GM12892 (cell line): ENCODE measurements at places on chromosomes 12 and 14.

GRCh38 chr12:31727192-31727591 is 1.6 kb downstream of the AMN1 start:
- no peak for DNase-seq

- no peak for DNase-seq
Observed at GRCh38 chr12:89481213-89481914, 43.2 kb downstream of the GALNT4 start.

DNA sequence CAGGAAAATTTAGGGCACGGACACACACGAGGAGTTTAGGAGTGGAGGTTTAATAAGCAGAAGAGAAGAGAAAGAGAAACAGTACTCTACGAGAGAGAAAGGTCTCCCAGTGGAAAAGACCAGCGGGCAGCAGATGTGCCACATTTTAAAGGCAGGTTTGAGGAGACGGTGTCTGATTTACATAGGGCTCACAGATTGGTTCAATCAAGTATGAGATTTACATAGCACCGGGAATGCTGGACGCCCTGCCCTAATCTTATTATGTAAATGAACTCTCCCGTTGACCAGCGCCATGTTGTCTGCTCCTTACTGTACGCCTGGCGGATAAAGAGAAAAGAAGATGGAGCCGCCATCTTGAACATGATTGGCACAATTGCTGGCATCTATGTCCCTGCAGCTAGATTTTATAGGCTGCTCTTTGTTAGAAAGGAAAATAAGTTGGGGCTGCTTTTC is 17.9 kb downstream of the NFKBIA start:
- no peak for DNase-seq

DNA sequence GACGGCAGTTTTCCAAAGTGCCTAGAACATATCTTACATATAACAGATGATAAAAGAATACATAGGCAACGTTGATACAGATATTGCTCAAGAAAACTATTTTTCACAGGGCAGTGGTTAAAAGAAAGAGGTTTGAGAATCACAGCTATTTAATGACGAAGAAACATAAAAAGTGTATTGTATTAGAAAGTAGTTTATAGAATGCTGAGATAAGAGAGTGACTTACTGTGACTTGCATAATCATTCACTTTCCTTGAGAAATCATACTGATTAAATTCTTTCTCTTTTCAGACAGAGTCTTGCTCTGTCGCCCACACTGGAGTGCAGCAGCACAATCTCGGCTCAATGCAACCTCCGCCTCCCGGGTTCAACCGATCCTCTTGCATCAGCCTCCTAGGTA is 57.7 kb downstream of the PPP1R12A start:
- no peak for DNase-seq

- DNase-seq: no peak
Observed at GRCh38 chr14:21236948-21237797, 32.1 kb downstream of the HNRNPC start.

GRCh38 chr14:72758993-72759392 is 134.9 kb downstream of the DPF3 start:
- DNase-seq: no peak

- DNase-seq: no peak
Observed at GRCh38 chr12:22034709-22035506, 11.1 kb upstream of the CMAS start.

DNA sequence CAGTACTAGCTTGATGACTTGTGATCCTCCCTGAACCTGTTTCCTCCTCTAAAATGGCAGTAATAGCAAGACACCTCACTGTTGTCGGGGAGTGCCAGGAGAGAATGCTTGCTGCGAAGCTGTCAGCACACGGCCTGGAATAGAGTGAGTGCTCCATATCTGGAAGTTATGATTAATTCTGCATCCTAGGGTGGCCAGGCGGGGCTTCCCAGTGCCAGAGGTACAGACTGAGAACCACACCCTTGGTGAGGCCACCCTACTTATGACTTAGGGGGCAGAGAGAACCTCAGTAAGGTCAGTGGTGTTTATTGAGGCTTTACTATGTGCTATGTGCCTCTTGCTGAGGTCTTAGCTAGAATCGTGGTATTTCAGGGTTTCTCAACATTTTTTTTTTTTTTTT is 20.1 kb downstream of the MORN3 start:
- DNase-seq: no peak

DNA sequence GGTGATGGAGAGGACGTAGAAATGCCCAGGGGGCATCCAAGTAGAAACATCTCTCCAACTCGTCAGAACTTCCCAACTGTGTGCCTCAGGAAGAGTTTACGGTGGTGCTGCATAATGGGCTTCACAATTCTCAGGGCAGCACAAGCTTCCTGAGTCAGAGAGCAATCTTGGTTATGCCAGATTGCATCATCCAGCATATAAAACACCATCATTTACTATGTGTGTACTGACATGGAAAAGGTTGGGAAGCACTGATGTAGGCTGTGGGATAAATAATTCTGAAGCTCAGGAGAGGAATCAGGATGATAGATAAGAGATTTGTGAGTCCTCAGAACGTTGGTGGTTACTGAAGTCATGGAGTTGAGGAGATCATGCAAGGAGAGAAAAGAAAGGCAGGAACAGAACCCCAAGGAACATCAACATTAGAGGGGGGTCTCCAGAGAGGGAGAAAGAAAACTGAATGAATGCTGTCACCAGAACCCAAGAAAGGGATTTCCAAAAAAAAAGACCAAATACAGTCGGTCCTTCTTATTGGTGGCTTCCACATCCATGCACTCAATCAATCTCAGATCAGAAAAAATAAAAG is 4.7 kb upstream of the NCKAP5L start:
- DNase-seq: no peak

DNA sequence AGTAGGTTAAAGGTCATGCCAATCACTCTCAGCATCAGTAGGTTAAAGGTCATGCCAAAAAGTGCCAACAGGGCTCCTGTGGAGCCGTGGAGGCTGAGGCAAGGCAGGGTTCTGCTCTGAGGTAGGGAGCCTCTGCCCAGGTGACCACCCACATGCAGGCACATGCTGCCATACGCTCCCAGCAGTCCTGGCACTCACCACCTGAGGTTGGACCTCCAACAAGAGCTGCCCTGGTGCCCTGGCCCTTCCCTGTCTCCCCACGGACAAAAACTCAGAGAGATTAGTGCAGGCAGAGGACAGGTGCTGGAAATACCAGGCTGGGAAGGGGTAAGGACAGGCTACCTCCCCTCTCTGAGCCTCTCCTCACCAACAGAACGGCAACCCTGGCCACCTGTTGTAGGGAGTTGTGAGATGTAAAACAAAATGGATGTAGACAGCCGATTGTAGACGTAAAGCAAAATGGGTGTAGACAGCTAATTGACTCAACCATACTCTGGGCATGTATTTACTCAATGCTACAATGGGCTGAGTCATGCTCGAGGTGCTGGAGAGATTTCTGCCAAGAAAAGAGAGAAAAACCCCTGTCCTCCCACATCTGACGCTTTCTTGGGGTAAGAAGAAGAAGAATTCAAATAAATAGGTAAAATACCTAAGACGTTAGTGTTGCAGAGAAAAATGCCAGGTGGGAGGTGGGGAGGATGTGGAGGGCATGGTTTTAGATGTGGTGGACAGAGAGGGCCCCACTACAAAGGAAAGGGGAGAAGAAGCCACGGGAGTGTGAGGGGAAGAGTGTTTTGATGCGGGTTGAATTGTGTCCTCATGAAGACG is 32.4 kb downstream of the LTBP2 start:
- DNase-seq: no peak

DNA sequence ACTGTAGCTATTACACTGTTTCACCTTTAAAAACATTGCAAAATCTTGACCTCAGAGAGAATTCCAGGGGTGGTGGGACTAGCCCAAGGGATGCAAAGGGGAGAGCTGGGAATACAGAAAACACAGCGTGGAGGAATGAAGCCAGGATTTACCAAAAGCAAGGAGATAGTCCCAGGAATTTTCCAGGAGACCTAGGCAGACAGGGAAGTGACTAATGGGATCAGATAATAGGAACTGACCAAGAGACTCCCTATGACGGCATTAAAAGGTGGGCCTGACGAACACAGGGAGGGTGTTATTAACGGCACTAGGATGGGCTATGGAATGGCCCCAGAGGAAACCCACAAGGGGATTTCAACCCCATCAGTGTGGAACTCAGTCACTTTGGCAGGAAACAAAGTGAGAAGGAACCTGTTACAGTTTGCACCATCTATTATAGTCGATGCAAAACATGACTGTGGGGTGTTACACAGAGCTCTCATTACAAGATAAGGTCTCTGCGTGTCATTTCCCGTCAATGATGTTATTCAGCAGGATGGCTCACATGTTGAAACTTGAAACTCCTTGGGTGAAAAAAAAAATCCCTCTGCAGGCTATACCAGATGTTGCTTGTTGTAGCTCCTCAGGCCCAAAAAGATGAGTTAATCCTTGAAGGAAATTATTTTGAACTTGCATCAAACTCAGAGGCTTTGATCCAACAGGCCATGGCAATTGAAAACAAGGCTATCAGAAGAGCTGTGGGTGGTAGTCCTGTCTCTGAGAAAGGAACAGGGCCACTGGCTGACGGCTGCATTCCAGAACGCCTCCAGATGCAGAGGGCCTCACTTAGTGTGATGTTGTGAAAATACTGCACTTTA is 58.7 kb downstream of the DRAM1 start:
- no peak for DNase-seq

DNA sequence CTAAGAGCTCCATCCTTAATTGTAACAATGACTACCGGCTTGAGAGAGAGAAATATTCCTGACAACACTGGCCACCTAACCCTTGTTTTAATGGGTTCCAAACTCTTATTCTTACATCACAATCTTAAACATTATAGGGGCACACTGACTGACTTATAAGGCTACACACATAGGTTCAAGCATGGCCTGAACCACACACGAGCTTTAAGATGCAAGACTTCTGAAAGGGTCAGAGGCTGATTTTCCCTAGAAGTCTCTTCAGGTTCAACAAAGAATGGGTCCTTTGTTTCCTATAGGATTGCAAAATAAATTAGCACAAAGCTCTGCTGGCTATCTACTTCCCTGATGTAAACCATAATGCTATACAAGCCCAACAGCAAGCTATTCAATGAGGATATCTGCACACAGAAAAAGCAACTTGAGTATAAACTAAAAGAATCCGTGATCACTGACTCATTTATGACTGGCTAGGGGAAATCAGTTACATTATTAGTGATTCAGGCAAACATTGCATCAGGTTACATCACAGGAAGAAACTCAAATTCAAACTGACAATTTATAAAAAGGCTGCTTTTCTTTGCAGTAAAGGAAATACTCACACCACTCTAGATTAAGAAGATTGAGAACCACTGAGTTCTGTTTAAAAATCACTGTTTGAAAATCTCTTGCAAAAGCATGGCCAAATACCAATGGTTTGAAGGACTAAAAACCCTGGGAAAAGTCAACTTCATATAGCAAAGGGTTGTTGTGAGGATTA is 8.5 kb downstream of the BTG1 start:
- no peak for DNase-seq

GRCh38 chr14:80136358-80136757 is 74.9 kb downstream of the DIO2 start:
- no peak for DNase-seq

DNA sequence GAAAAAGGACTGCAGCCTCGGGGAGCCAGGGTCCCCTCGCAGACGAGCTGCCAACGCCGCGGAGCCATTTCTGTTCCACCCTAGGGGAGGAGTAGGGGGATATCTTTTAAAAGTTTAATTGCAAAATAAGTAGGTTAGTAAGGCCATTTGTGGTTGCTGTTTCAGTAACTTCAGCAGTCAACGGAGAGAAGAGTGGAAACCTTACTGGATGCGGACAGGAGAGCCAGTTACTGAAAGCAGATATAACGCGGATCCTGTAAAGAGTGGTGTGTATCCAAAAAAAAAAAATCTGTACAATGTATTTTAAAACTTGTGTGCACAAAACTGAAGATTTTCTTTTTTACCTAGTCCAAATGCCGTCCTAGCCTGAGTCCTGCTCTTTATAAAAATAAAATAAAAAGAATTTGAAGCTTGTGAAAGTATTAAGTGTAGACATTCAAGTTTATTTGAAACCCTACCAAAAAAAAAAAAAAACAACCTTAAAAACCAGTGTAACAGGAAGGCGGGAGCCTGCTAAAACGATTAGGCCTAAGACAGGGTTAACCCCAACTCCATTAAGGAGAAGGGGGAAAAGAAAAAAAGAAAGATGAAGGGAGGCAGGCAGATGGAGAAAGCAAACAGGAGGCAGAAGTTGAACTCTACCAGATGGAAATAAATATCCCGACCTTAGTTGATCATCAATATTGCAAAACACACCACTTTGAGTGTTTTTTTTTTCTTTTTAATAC is 1.0 kb upstream of the BTG1 start:
- DNase-seq: no peak

- peak; percentile 38 for DNase-seq
Observed at GRCh38 chr14:66070542-66071319, 415.4 kb upstream of the CCDC196 start.

DNA sequence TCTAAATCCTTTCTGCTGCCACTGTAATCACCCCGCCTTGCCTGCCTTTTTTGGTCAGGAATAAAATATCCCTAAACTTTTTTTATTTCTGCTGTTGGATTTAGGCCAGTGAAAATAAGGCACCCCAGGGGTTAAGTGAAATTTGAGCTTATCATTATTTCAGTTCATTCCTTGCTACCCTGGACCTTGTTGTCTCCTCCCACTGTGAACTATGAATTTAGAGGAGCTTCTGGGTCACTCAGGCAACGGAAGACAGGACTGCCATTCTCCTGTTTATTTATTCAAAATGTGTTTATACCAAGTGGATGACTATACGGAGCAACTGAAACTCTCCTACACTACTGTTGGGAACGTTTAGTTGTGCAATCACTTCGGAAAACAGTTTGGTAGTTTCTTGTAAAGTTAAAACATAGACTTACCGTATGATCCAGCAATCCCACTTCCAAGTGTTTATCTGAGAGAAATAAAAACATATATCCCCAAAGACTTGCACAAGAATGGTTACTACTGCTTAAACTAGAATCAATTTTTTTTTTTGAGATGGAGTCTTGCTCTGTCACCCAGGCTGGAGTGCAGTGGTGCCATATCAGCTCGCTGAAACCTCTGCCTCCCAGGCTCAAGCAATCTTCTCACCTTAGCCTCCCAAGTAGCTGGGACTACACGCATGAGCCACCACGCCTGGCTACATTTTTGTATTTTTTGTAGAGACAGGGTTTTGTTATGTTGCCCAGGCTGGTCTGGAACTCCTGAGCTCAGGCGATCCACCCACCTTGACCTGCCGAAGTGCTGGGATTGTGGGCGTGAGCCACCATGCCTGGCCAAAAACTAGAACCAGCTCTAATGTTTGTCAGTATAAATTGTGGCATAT is 2.3 kb upstream of the TRAFD1 start:
- no peak for DNase-seq

- DNase-seq: no peak
Observed at GRCh38 chr14:55446127-55446736, 5.8 kb upstream of the TBPL2 start.

GRCh38 chr12:115916910-115917668 is 360.4 kb downstream of the MED13L start:
- peak; percentile 64 for DNase-seq

- peak; percentile 77 for DNase-seq
Observed at GRCh38 chr12:54214553-54215406, 26.0 kb upstream of the SMUG1 start.
